ENCODE measurements at places on chromosomes 1 and 21. TPM values are rescaled to one million over a fixed set of nuclear protein-coding genes. Genes with fewer than 3 reads are reported as not detected.

DNA sequence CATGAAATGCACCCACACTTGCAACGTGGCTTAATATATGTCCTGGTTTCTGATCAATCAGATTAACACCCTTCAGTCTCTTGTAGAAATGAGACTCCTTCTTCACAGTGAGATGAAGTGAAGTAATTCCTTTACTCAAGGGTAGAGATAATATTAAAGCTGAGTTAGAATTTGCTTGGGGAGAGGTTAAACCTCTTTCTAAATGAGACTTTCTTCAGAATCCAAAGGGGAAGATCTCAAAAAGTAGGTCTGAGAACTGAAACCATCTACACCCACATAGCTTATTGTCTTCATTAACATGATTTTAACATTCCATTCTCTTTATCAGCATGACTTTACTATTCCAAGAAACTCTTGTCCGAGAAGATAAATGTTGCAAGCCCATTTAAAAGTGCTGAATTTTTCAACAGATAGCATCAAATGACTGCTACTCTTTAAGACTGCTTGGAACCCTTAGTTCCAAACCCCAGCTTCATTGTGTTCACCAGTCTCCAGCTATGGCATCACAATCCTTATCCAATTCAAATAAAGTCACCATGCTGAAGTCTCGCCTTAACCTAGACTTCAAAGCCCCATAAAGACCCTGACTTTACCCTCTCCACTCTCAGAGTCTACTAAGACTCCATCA is 19.2 kb upstream of the TRAF3IP3 start:
- no peak for DNase-seq

DNA sequence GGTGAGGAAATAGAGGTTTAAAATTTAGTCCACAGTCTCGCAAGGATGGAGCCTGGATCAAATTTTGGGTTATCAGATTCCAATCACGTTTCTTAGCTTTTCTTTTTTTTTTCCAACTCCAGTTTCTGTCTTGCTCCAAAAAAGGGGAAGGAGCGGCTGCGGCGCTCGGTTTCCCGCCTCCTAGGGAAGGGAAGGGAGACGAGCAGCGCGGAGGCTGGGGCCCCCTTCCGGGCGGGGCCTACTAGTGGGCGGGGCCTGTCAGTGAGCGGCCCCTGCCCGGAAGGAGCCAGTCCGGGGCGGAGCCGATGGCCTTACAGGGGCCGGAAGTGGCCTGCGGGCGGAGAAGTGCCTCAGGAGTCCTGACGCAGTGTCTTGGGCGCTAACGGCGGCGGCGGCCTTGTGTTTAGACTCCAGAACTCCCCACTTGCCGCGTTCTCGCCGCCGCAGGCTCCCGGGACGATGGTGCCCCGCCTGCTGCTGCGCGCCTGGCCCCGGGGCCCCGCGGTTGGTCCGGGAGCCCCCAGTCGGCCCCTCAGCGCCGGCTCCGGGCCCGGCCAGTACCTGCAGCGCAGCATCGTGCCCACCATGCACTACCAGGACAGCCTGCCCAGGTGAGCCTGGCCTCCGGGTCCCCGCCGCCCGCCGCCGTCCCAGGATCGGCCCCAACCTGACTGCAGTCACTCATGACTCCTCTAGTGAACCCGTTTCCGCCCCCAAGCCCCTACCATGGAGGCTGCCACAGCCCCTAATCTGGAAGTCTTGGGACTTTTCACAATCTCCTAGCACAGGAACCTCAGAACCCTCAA is at the start of gene CPT2:
Gene CPT2 (plus strand): TSS at position 340 of the 806 bp plus-strand sequence. CDS start 120 bp downstream, at position 460.
- peak; percentile 99 for DNase-seq

SPOCD1 gene
- total RNA-seq: 1.2 TPM

GRCh38 chr1:204145033-204145504 is 6.8 kb downstream of the ETNK2 start:
- no peak for DNase-seq

AKT3 gene
- total RNA-seq: 91.3 TPM

LPGAT1 gene
- total RNA-seq: 60.9 TPM

CRB1 gene
- 0.09 TPM for total RNA-seq

FCN3 gene
- total RNA-seq: 6.1 TPM

ENTREP3 gene
- 10.3 TPM for total RNA-seq

- DNase-seq: no peak
Observed at GRCh38 chr1:99279525-99279924, 15.2 kb downstream of the PLPPR4 start.

DNA sequence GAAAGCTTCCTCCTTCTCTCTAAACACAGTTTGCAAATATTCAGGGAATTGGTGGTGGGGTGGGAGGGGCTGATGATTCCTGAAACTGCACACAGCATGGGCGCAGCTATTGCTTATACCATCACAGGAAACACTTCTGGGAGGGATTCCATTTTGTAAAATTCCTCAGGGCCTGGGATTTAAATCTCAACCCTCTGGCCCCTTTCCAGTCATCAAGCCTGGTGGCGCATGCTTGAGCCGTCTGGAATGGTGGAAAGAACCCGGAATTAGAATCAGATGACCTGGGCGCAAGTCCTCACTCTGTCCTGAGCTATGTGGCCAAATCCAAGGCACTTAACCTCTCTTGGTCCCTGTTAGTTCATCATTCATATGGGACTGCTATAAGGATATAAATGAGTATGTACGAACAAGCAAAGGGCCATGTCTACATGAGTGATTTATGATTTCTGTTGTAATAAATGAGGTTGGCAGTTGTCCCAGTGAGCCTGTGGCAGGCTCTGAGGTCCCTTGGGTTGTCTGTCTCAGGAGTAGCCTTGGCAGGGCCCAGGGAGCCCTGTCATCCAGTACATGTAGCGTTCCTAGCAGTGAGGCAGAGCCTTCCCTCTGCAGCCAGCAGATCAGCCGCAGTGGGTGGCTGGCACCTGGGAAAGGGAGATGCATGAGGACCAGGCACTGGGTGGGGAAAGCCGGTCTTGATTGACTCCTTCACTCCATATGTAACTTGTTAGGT is 72.0 kb downstream of the MAN1C1 start:
- no peak for DNase-seq

NTRK1 gene
- not detected for total RNA-seq

SSX2IP gene
- total RNA-seq: 8.0 TPM

DNA sequence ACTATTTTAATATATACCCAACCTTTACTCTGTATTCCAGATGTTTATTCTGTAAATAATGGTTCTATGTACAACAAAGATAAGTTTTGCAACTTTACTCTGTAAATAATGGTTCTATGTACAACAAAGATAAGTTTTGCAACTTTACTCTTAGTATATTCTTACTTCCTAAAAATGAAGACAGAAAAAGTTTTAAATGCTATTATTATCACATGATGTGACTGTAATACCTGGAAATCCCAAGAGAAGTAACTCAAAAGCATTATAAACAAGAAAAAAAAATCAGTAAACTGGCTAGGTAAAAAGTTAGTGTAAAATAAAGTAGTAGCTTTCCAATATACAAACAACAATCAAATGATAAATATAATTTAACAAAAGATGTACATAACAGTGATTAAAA is 18.5 kb upstream of the EXO1 start:
- DNase-seq: no peak

- no peak for DNase-seq
Observed at GRCh38 chr1:152252157-152252556, 28.2 kb upstream of the HRNR start.

DNA sequence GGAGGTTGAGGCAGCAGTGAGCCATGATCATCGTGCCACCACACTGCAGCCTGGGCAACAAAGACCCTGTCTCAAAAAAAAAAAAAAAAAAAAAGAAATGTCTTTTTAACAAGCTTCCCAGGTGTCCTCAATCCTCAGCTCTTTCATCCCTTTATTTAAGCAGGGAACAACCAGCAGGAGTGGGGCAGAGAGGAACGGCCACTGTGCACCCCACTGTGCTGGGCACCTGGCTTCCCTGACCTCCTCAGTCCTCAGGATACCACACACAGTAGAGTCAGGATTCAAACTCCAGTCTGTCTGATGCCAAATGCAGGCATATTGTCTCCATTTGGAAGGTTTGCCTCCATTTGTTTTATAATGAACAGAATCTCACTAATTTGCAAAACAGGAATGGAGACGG is 19.8 kb upstream of the PTAFR start:
- no peak for DNase-seq

DNA sequence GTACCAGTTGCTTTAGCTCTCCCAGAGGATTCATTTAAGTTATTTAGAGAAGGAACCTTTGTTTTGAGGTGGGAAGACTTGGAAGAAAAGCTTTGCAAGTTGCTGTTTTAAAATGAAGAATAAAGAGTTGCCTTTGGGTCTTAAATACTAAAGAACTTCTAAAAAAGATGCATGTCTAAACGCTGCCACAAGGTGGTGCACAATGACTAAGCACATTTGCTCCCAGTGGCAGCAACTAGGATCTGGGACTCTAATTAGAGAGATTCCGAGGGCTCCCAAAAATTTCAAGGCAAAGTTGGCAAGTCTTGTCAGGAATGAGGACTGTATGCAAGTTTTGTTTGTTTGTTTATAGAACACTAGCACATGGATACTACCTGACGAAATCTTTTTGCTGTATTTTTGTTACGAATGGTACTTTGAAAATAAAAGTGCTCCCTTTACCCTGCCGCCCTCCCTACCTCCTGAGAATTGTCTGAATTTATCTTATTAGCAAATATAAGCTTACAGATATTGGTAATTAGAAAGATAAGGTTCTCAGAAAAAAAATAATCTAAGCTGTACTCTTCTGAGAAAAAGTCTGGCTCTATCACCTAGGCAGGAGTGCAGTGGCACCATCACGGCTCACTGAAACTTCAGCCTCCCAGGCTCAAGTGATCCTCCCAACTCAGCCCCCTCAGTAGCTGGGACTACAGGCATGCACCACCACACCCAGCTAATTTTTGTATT is 121.8 kb downstream of the HFM1 start:
- DNase-seq: no peak

CFHR4 gene
- total RNA-seq: not detected

DNA sequence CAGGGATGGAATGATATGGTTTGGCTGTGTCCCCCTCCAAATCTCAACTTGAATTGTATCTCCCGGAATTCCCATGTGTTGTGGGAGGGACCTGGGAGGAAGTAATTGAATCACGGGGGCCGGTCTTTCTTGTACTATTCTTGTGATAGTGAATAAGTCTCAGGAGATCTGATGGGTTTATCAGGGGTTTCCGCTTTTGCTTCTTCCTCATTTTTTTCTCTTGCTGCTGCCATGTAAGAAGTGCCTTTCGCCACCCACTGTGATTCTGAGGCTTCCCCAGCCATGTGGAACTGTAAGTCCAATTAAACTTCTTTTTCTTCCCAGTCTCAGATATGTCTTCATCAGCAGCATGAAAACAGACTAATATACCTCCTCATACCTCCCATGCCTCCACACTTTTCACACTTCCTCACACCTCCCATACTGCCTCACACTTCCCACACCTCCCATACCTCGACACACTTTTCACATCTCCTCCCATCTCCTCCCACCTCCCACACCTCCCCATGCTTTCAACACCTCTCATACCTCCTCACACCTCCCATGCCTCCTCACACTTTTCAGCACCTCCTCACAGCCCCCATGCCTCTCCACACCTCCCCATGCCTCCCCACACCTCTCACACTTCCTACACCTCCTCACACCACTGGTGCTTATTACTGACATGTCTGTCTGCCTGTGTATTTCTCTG is 21.3 kb downstream of the GPR137B start:
- peak; percentile 13 for DNase-seq

DNA sequence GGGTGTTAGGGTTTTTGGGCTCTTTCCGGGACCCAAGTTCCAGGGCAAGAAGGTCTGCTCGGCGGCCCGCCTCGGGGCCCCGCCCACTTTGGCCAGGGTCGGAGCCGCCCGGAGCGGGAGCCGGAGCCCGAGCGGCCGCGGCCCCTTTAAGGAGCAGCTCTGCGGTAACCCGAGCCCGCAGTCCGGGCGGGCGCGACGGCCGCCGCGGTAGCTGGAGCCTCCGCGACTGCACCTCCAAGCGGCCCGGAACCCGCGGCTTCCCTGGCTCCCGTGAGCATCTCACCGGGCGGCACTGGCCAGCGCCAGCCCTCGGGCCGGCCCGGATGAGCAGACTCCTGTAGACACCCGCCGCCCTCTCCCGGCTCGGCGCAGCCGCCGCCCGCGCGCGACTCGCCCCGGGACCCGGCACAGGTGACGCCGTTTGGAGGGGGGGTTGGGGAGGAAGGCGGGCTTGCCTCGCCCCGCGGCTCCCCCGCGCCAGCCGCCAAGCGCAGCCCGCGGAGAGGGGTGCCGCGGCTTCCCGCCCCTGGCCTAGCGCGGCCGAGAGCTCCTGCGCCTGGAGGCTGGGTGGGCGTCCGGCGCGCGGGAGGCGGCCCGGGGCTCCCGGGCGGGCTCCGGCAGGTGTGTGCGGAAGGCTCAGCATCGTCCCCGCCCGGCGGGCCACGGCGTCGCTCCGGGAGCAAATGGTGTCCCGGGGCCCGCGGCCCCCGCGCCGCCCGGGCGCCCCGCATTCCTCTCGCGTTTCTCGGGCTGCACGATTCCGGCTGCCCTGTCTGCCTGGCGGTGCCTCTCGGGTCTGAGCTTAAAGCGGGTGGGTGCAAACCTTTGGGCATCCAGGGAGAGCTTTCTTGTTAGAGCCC is at the start of gene TLCD4:
Gene TLCD4 (plus strand): TSS at position 149 of the 860 bp plus-strand sequence. CDS start 26,547 bp downstream, outside the sequence.
- DNase-seq: peak; percentile 89

FMO2 gene
- 1.0 TPM for total RNA-seq

DNA sequence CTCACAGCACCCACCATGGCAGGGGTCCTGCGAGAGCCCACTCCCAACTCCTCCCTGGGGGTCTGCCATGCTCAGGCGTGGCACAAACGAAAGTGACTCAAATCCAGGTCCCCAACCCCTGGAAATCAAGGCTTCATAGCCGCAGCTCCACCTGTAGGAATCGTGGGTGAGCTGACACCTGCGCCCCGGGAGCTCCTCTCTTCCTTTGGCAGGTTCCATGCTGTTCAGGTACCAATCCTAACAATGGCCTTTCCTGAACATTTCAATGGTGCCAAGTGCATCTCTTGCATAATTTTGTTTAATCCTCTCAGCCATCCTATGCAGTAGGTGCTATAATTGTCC is 28.9 kb upstream of the NPPB start:
- no peak for DNase-seq

GRCh38 chr1:114671011-114671938 is 1.4 kb upstream of the DENND2C start:
- no peak for DNase-seq

- no peak for DNase-seq
Observed at GRCh38 chr1:21020151-21020550, 156.5 kb downstream of the EIF4G3 start.

BRDT gene
- total RNA-seq: not detected

OPRD1 gene
- not detected for total RNA-seq

DNA sequence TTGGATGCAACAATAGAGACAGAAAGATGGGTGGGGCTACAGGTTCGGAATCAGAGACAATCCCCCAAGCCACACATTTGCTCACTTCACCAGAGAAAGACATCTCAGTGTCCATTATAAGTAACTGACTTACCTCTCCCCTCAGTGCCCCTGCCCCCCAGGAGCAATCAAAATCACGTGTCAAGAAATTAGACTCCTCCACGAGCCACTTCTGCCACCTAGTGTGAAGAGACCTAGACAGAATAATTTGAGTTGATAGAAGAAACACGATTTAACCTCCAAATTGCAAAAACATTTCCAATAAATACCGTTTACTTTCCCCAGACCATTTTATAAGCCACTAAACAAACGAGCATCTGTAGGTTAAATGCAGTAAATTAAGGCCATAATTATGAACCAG is 123.2 kb downstream of the SLC30A10 start:
- no peak for DNase-seq

MIXL1 gene
- 1.2 TPM for total RNA-seq

GRCh38 chr1:161826478-161826877 is 60.4 kb downstream of the ATF6 start:
- DNase-seq: no peak
